ENCODE measurements at places on chromosomes 3 and 15. TPM values are rescaled to one million over a fixed set of nuclear protein-coding genes. Genes with fewer than 3 reads are reported as not detected.

Gene HES1
- 1.00 TPM for total RNA-seq

Gene UBR1
- total RNA-seq: 29.7 TPM

Gene CDHR4
- total RNA-seq: 0.22 TPM

Gene SLITRK3
- total RNA-seq: not detected

Gene MITF
- total RNA-seq: not detected

Gene STIMATE
- 13.0 TPM for total RNA-seq
